ENCODE measurements at places on chromosomes 5 and 9. TPM values are rescaled to one million over a fixed set of nuclear protein-coding genes. Genes with fewer than 3 reads are reported as not detected.

The LIX1 gene
- not detected for polyA plus RNA-seq

DNA sequence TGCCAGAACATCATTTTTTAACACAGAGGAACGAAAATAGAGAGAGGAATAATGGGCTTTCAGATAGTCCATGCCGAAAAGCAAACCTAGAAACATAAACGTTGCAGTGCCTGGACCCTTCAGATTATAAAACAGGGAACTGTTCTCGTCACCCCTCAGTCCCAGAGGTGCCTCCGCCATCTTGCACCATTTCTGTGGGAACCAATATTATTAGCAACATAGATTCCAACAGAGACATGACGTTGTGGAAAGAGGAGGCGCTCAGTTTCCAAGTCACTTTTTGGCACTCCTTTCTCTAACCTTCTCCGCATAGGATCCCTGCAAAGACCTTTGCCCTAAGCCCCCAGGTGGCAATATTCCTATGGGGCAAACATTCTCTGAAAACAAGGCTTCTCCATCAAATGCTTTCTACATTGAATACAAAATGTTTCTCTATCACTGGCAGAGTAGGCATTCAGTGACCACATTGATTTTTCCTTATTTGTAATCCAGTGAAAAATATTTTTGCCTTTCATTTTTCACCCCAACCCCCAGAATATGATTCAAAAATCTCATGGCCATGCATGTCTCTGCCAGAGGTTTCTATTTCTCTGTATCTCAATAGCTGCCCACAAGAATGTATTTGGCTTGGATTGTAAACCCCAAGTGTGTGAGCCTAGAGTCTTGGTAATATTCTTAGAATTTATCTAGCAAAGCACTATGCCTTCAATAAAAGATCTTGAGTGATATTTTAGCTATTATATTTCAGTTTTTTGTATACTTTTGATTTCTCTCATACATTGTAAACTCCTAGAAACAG lies 500.8 kb upstream of the WWC1 start:
- no peak for DNase-seq
- no peak overlapping the region for H3K27ac ChIP-seq
- H3K36me3 ChIP-seq = no peaks in the 10 kb centered on the region

GRCh38 chr5:73678322-73678740 lies 52.3 kb downstream of the ARHGEF28 start:
- H3K27me3 ChIP-seq = peaks cover 6% of the 10 kb centered on the region
- DNase-seq = no peak
- H3K27ac ChIP-seq = no peak overlapping the region
- H3K4me3 ChIP-seq = no peak overlapping the region

DNA sequence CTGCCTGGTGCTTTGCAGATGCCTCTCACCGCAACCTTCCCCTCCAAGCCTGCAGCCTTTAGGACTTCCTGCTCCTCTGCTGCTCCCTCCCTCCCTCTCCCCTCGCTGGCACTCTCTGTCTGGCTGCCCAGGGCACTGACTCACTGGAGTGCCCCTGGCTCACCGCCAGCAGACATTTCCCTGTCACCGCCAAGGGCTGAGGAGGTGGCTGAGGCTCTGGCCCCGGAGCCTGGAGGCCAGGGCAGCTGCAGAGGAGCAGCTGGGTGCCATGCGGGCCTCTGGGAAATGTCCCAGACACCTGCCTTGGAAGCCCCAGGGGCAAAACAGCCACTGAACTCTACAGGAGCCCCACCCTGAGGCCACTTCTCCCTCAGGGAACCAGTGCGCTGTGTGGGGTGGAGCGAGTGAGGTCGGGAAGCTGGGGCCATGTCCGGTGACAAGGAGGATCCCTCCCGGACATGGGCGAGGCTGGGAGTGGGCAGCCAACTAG lies 53.4 kb downstream of the TENT4A start:
- DNase-seq = no peak
- H3K4me3 ChIP-seq = no peak overlapping the region

The PPP1R26 gene
- polyA plus RNA-seq = not detected

GRCh38 chr9:137497921-137498719 lies 39.0 kb upstream of the NSMF start:
- H3K27me3 ChIP-seq = no peaks in the 10 kb centered on the region
- peaks cover 2% of the 10 kb centered on the region for H3K4me1 ChIP-seq
- DNase-seq = no peak
- no peaks in the 10 kb centered on the region for H3K36me3 ChIP-seq

The UGT3A1 gene
- not detected for polyA plus RNA-seq
